ENCODE measurements at places on chromosomes 6 and 20.

GRCh38 chr6:38155621-38156204, 336.2 kb downstream of the ZFAND3 start:
- DNase-seq = no peak

- DNase-seq = peak; percentile 72
These were observed 43.0 kb downstream of the PRDM1 start for GRCh38 chr6:106128981-106129781.

- DNase-seq = no peak
These were observed 101.1 kb upstream of the CDYL start for GRCh38 chr6:4675121-4675520.

DNA sequence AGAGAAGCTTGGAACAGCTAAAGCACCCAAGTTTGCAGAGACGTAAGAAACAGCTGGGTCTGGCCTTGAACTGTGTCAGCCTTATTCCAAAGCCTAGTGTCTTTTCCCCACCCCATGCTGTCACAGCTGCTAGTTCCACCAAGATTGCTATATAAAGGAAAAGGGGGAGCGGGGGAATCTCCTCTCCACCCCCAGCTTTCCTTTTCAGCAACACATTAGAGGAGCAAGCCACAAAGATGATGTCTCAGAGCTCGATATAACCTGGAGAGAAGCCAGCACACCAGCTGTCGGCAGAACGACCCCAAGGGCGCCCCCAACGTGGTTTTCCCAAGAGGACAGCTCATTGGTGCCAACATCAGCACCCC, 36.5 kb downstream of the ATP9A start:
- DNase-seq = no peak

- DNase-seq = no peak
These were observed 23.6 kb downstream of the SMOC2 start for GRCh38 chr6:168464546-168464945.

GRCh38 chr6:16184551-16184950, 53.8 kb upstream of the GMPR start:
- DNase-seq = no peak

- DNase-seq = no peak
These were observed 3.5 kb downstream of the GRM1 start for GRCh38 chr6:146032387-146032786.

DNA sequence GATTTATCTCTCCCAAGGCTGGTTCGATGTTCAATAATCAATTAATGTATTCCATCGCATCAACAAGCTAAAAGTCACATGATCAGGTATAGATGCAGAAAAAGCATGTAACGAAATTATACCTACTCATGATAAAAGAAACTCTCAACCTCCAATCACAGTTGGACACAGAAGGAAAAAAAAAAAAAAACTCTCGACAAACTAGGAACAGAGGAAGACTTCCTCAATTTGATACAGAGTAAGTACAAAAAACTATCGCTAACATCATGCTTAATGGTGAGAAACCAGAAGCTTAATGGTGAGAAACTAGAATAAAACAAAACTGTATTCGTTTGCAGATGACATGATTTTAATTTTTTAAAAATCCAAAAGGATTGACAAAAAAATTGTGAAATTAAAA, 62.0 kb upstream of the SMIM29 start:
- DNase-seq = no peak

DNA sequence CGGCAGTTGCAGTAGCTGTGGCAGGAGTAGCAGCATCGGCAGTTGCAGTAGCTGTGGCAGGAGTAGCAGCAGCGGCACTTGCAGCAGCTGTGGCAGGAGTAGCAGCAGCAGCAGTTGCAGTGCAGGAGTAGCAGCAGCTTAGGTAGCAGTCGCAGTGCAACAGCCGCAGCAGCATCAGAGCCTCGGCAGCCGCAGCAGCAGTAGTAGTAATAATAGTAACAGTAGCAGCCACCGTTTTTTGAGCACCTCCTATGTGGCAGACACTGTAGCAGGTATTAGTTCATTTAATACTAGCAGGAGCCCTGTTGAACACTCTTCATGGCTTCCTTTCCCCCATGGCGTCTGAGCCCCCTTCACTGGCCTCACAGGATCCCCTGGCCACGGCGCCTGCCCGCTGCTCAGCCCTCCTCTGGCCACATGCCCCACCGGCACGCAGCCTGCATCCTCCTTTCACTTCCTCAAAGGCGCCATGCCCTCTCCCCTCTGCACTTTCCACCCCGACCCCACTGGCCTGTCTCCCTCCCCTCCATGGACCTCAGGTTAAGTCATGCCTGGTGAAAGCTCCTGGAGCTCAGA, 19.1 kb upstream of the IRF4 start:
- DNase-seq = no peak

DNA sequence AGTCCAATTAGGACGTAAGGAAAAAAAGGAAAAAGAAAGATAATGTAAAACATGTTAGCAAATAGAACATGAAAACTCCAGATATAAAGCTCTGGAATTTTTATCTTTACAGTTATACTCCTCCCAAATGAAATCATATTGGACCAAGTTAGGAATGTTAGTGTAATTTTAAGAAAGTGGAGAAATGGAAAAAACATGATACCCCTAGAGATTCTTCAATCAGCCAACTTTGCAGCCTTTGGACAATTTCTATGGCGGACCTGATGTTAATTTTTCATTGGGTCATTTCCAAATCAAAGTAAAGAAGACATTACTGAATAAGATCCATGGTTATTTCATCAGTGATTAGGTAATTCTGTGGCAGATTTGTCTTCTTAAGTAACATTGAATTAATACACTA, 748.7 kb downstream of the RFPL4B start:
- no peak for DNase-seq

- DNase-seq = no peak
These were observed 95.6 kb upstream of the SLC35B3 start for GRCh38 chr6:8530785-8531435.

DNA sequence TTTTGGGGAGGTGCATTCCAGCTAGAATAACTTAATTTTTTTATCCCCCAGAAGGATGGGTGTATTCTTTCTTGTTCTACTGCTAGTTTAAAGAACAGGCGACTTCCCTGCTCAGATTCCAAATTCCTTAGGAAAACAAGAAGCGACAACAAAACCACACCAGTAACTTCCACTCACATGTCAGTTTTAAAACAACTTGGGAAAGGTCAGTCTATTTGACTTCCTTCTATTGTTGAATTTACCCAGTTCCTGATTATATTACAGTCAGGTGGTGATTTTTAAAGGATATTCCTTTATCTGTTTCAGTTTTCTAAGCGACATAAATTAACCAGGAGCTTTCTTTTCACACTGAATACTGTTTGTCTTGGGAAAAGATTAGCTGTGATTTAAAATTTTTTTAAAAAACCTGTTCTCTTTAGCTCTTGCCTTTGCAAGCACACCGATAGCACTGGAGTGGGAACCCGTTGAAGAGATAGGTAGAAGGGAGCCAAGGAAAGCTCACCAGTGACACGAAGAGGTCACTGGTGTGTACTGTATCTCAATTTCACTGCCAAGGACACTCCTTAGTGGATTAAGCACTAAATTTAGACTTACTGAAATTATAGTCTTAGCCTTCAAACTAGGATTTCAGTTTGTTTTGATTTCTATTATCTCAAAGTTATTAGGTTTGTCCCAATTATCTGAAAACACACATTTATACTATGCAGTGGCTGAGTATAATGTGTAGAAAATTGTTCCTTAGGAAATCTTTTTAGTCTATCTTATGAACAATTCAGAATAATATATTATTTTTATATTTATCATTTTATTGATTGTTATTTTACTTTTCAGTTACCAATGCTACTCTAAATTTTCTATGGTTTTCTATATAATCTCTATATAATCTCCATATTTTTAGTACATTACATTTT, 22.3 kb downstream of the MARCKS start:
- DNase-seq = peak; percentile 48

- no peak for DNase-seq
These were observed 2.5 kb upstream of the HSPA12B start for GRCh38 chr20:3729811-3730540.

DNA sequence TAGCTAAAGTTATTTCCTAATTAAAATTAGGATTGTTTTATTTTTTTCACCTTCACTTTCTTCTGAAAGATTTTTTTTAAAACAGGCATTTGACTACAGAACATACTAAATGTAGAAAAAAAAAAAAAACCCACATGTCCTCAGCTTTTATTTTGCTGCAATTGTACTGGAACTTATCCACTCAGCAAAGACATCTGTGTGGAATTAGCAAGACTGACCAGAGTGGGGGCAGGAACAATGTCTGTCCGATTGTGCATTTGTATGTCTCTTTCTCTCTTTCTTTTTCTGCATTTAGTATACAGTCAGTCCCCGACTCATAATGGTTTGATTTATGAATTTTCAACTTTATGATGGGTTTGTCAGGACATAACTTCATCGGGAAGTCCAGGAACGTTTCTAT, 77.3 kb downstream of the CHD6 start:
- no peak for DNase-seq

DNA sequence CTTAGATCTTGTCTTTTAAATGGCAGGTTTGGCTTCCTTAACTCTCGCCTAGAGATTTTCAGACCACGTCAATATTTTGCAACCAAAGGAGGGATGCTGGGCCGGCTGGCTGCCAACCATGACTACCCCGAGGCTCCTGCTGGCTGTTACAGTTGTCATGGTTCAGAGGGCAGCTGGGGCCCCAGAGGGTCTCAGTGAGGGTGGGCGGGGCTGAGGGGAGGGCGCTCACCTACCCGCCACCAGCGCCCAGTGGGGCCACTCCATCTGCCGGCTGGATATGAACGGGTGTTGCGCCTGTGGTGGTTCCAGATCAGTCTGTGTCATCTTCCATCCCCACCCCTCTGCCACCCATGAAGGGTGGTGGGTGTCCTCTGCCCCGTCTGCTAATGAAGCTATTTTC, 12.3 kb downstream of the GPR31 start:
- DNase-seq = no peak

Data from NCI-H226 (cell line).